Activated CD8-positive, alpha-beta memory T cell treated with anti-CD3 and anti-CD28 coated beads, Interleukin-2, amount 10 ng/mL, durations not matched to agents 7 days and 5 days (primary cell): ENCODE measurements at places on chromosomes 7 and 10. TPM values are rescaled to one million over a fixed set of nuclear protein-coding genes. Genes with fewer than 3 reads are reported as not detected.

Gene NUDT13
- total RNA-seq, result 1.2 TPM

Gene CYP17A1
- total RNA-seq, result not detected

Gene MYL10
- not detected for total RNA-seq

Gene RASSF4
- total RNA-seq, result 3.1 TPM

Gene RAB19
- 7.3 TPM for total RNA-seq
